Tongue (tissue), 3 donors: ENCODE measurements at places on chromosomes 3 and 15.

DNA sequence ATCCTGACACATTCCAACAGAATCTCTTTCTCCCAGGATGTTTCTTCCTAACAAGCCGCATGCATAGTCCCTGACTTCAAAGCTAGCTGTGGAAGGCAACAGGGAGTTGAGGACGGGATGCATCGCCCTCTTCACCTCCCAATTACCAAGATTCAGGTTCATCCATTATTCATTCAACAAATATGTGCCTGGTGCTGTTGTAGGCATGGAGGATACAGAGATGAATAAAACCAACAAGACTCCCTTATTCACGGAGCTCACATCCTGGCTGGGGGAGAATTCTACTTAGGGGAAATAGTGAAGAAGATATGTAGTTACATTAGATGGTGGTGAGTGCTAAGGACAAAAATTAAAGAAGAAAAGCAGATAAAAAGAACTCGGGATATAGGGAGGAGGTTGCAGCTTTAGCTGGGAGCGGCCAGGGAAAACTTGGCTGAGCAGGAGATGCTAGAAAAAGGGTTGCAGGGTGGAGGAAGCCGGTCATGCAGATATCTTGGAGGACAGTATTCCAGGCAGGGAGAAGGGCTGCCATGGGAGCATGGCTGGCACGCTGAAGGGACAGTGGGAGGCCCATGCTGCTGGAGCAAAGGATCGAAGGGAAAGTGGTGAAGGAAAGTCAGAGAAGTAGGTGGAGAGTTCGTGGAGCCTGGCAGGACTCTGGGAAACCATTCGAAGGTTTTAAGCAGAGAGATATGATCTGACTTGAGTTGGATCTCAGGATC lies 5.0 kb downstream of the ITGB5 start:
- no peak for DNase-seq

DNA sequence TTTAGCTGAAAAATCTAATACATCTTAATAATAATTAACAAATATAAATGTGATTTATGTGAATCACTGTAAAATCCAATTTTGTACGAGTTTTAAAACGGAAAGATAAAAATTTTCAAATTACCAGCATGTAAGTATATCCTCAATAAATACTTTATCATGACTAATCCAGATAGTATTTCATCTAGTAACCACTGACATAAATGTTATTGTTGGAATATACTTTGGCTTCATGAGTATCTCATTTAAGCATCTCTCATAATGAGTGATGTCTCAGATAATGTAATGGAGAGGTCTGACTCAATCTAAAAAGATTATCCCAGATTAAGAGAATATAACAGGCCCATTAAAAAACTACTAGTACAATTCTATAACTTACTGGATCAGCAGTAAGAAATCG lies 216.3 kb downstream of the STAG1 start:
- no peak for DNase-seq

- no peak for DNase-seq
Observed at GRCh38 chr3:117814975-117815374, 1105.4 kb downstream of the TUSC7 start.

GRCh38 chr3:96169111-96169766 lies 645.2 kb upstream of the EPHA6 start:
- no peak for DNase-seq

- DNase-seq, result no peak
Observed at GRCh38 chr15:90097475-90097874, 4.8 kb downstream of the IDH2 start.

DNA sequence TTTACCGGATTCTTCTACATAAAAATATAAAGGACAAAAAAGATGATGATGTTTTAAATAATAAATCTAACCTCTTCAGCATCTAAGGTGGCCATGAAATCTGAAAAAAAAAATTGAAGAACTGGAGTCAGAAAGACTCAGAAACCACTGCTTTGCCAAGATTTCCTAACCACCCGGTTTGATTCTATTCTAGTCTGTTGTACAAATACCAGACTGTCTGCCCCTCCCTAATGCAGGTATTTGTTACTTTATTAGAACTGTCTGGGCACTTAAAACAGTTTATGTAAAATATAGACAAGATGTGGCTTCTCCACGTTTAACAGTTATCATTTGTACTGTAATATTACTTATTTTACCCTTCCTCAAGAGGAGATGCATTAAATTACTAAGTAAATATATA lies 48.8 kb downstream of the UACA start:
- DNase-seq, result no peak

DNA sequence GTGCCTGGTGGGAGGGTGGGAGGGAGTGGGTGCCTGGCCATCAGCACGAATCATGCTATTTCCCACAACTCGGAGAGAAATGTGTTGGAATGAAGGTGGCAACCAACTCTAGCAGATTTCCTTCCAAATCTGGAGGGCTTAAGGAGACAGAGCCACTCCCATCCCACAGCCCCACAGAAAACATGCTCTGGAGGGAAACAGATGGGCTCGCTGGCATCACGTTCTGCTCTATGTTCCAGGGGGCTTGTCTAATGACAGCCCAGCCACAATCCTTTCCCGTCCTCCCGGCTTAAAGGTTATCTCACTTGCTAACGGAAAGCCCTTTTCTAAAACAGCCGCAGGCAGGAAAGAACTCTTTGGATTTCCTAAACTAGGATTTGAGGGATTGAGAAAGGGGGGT lies 65.3 kb downstream of the ADAMTS17 start:
- DNase-seq, result peak; percentile 80

DNA sequence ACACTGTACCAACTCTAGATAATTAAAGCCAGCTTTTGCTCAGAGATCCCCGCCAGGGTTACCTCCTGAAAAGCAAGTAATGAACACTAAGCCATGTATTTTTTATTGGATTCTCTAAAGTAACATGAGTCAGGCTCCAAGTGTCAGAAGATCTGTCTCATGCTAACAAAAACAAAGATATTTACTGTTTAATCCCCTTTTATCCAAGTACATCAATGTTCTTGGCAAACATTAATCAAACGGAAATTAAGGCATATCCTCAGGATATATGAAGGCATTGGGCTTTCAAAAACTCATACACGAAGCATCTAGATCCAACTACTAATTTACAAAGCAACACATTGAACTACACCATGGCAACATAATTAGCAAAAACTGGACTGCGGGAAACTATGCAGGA lies 37.2 kb downstream of the MYO5A start:
- no peak for DNase-seq

- DNase-seq, result no peak
Observed at GRCh38 chr3:23926736-23927135, 9.8 kb downstream of the RPL15 start.

DNA sequence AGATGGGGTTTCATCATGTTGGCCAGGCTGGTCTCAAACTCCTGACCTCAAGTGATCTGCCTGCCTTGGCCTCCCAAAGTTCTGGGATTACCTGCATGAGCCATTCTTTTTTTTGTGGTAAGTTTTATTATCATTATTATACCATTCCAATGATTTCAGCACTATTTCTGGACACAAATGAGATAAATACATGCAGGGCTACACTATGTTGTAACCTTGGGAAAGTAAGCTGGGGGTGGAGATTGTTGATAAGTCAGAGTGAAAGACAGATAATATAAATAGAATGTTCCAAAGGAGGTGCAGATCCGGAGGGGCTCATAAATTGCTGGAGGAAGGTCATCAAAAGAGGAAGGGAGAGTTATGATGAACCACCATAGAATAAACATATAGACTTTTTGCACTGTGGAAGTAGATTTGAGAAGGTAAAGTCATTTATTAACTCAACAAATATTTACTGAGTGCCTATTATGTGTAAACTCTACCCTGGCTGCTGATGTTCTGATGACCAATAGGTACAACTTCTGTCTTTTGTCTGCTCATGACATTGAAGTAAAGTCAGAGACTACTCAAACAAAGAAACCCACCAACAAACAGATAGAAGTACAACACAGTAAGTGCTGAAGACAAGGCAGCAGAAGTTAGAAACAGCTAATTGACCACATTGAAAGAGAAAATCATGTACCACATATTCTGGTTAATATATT lies 478.9 kb upstream of the GOLIM4 start:
- no peak for DNase-seq

- no peak for DNase-seq
Observed at GRCh38 chr3:186620213-186621092, 7.6 kb downstream of the AHSG start.

DNA sequence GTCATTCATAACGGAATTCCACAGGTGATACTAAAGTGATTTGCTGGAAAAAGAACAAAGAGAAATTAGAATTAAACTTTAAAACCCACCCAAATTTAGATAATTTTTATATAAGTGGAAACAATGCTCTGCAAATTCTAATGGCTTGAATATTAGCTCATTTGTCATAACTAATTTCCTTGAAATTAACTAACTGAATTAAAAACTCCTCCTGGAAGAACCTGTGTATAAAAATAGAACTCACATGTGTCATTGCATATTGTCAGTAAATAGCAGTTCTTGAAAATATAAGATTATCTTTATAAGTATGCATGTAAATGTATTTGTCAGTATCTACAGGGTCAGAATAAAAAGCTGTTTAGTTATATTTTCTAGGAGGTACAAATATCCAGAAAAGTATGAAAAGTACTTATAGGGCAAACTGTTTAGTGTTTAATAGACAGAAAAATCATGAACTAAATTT lies 16.3 kb downstream of the ZIC1 start:
- DNase-seq, result no peak

DNA sequence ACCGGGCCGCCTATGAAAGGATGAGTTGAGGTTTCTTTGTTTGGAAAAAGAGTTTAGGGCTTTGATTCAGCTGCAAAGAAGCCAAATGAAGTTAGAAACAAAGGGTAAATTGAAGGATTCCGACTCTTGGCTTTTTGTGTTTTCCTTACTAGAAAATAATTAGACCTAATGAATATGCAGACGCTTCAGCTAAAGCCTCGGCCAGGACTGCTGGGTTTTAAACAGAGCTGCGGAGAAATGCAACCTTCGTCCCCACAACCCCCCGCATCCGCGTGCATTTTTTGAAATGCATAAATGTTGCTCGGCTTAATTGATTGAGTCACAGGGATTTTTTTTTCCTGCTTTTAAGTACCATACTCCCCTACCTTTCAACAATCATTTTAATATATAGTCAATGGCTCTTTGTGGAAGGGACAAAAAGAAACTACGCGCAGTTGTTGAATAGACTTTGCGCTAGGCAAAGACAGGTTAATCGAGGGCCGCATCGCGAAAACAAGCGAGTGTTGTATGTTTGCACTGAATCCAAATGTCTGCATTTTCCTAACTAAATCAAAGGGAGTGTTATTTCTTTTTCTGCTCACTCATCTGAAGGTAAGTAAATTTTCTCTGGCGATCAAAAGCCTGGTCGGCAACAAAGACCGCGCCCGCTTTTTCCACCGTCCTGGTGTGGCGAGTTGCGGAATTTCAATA lies 1.3 kb upstream of the ZIC4 start:
- DNase-seq, result no peak

DNA sequence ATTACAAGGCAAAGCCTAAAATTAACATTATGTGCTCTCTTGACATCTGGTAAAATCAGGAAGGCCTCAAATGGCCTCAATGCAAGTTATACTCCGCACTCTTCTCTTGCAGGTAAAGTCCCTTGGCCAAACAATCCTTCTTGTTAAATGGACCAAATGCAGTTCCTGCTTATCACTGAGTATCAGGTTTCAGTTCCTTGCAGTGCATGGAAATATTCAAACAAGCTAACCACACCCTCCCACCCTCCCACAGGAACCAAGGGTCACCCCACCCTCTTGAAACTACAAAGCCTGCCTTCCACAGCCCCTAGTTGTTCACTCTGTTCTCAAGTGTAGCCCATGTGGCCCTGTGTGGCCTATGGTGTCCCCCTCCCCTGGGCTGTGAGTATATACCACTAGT lies 171.9 kb upstream of the CADPS start:
- no peak for DNase-seq

GRCh38 chr15:98442379-98442833 lies 205.9 kb upstream of the IGF1R start:
- DNase-seq, result peak; percentile 79

- DNase-seq, result peak; percentile 57
Observed at GRCh38 chr15:26970712-26971210, at the start of gene GABRG3. TSS of gene GABRG3 (plus strand) at chr15:26971181.

DNA sequence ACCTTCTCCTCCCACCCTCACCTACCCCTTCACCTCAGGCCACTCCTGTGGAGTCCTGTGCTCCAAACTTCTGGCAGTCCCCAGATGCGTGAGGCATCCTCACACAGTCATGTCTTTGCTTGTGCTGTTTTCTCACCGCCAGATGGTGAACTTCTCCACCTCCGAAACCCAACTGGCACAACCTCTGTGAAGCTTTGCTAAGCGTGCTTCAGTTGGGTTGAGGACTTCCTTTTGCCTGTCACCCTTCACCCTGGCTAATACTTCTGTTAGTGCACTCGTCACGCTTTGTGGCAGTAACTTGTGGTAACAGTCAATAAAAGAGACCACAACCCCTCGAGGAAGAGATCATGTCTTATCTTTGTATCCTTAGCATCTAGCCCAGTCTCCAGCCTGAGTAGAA lies 42.0 kb upstream of the SKOR1 start:
- DNase-seq, result no peak

- DNase-seq, result no peak
Observed at GRCh38 chr3:24498391-24498790, 3.7 kb upstream of the THRB start.

- no peak for DNase-seq
Observed at GRCh38 chr15:63407612-63408011, 26.0 kb upstream of the CA12 start.

- peak; percentile 8 for DNase-seq
Observed at GRCh38 chr3:45906681-45907407, 20.5 kb downstream of the CCR9 start.

- DNase-seq, result no peak
Observed at GRCh38 chr15:79812541-79812940, 84.3 kb downstream of the MTHFS start.

- DNase-seq, result no peak
Observed at GRCh38 chr3:106491796-106492195, 623.0 kb upstream of the CBLB start.

DNA sequence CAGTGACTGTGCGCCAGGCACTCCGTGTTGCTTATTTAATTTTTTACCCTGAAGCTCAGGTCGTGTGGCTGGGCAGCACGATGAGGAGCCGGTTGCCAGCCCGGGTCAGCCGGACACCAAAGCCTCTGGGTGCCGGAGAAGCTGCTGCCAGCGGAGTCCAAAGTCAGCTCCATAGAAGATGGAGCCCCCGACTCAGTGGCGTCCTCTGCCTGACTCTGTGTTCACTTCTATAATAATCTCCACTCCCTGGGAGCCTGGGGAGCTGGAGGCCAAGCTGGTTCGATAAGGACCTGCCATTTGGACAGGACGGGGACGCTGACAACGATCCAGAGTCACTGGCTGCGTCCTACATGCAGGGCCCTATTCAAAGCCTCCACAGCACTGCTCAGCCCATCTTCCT lies 78.6 kb downstream of the VGLL4 start:
- no peak for DNase-seq

- DNase-seq, result no peak
Observed at GRCh38 chr3:60514085-60514649, 737.1 kb downstream of the FHIT start.

GRCh38 chr15:40554161-40554525 lies 10.7 kb downstream of the CCDC32 start:
- DNase-seq, result no peak

DNA sequence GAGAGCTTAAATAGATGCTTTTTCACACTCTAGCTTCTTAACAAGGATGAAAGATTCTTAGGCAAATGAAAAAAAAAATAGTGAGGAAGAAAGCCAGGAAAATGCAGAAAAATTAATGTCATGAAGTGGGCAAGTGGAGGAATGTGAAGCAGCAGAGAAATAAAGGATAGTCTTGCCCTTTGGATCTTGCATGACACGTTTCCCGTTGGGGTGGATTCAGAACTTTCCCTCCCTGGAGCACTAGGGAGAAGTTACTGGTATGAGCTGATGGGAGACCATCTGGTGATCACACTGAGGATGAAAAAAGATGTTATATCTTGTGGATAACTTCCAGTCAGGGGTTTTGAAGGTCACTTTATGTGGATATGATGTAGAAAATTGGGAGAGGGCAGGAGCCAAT lies 361.8 kb upstream of the ROPN1 start:
- no peak for DNase-seq
